Activated naive CD4-positive, alpha-beta T cell treated with anti-CD3 and anti-CD28 coated beads, Interleukin-2, amount 50 U/mL, for 16 hours (primary cell): ENCODE measurements at places on chromosomes 11 and 22.

DNA sequence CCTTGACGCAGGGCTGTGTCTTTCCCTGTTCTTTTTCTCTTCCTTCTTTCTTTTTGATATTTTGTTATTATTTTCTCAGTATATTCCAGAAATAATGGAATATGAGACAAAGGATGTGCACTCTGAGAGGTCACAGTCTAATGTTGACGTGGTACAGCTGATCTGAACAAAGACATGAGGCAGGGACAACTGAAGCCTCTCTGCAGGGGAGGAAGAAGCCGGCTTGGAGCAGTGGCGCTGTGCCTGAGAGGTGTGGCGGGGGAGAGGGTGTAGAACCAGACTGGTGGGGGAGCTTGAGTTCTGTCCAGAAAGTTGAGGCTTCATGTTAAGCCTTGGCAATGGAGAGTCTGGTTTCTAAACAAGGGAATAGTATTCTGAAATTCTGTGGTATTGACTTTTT lies 34.7 kb downstream of the ADAMTS15 start:
- no peak for DNase-seq

DNA sequence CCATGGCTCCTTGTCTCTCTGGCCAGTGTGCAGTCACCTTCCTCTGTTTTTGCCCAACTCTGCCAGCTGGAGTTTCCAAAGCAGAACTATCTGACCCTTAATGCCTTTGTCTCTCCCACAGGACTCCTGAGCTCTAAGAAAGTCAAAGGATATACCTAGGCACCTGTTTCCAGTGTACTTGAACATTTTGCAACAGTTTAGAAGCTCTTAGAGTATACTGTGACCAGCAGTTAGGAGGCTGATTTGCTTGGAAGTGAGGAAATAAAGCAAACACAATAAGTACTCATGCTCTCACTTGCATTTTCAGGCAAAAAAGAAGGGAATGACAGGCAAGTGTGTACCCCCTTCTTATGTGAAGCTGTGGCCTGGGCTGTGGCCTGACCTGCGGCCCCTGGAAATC lies 204.3 kb upstream of the PLET1 start:
- DNase-seq = no peak

DNA sequence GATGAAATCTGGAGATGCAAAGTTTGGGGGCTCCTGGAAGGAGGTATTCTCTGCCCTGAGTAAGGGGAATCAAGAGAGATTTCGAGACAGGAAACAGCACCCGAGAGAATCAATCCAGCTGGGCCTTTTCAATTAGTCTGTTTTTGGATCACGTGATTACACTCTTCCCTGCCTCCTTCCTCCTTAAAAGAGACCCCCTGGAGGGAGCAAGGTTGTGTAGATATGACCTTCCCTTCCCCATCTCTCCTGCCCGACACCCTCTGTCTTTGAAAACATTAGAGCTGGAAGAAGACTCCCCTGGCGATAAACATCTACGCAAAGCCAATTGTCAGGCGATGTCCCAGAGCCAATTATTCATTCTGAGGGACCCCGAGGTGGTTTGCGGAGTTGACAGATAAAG lies 407.9 kb downstream of the MIAT start:
- no peak for DNase-seq

DNA sequence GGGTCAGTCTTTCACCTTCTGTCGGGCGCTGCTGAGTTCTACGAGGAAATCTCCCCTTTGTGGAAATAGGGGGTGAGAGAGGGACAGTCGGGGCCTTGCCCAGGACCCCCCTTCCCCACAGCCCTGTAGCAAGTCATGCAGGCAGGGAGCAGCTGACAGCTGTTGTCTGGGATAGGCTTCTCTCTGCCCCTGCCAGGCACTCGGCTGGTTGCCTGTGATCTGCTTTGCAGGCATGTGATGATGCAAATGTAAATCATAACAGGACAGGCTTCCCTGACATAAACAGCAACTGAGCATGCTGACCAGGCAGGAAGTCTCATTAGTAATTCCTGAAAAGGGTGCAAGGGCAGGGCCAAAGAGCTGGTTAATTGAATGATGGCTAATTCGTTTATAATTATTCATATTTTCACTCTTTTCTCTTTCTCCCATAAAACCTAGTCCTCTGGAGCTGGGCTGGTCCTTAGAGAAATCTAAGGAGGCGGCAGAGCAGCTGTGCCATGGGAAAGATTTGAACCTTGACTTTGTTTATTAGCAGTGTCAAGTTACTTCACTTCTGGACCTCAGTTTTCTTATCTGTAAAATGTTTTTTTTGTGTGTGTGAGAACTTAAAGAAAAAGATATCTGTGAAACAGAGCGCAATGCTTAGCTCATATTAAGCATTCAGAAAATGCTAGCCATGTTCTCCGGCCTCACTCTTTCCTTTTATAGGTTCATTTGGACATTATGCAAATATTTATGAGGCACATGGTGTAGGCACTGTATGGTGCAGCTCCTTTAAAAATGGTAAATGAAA lies 129.7 kb downstream of the LDLRAD3 start:
- no peak for DNase-seq

DNA sequence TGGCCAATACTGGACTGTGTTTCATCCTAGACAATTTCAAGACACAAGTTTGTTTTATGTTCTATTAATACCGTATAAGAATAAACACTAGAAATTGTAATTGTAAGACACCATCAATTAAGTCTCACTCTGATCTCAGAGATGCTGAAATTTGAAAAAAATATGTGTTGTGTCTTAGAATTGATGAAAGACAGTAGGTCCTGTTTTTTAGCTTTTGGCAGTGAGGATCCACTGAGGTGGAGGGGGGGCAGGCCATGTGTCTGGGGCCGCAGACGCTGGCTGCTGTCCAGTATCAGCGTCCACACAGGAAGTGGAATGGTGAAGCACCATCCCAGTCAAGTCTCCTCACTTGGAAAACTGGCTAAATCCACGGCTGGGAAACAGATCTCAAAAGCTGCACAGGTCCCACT lies 22.5 kb upstream of the ALG8 start:
- DNase-seq = no peak

DNA sequence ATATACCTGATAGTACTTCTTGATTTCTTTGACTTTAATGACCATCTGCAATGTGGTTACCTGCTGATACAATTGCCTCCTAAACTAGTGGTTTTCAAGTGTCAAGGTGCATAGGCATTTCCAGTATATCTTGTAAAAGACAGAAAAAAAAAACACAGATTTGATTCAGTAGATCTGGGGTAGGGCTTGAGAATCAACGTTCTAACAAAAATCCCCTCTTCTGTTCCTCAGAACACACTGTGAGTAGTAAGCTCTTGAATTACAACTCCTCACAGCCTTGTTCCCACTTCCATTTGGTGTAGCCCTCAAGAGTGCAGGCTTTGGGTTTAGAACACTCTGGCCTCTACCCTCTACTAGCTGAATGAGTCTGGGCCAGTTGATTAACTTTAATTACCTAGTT lies 78.0 kb upstream of the CTSC start:
- DNase-seq = no peak
